Cortex of kidney (tissue), 1 donor: ENCODE measurements at places on chromosomes 2 and 18.

DNA sequence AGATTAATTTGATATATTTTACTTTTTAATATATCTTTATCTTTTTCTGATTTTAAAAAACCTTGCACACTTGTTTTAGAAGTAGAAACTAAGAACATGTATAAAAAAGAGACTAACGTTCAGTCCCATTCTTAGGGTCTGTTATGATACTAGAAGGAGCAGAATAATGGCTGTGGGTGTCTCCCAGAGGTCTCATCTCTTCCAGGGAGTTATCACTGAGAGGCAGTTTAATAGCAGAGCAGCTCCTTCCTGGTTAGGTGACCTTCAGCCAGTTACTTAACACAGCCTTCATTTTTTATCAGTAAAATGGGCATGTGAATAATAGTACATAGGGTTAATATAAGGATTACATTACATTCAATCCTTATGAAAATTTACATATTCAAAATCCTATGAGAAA lies 40.6 kb downstream of the FBXO48 start:
- no peak for DNase-seq

GRCh38 chr2:98917031-98917471 lies 19.0 kb downstream of the CRACDL start:
- no peak for DNase-seq

GRCh38 chr2:178909507-178909906 lies 102.3 kb upstream of the TTN start:
- DNase-seq = no peak

- no peak for DNase-seq
Observed at GRCh38 chr18:79410171-79410641, 14.5 kb downstream of the NFATC1 start.

GRCh38 chr18:24262087-24262486 lies 123.2 kb downstream of the CABYR start:
- DNase-seq = no peak

- DNase-seq = no peak
Observed at GRCh38 chr18:6331872-6332271, 82.8 kb downstream of the L3MBTL4 start.

DNA sequence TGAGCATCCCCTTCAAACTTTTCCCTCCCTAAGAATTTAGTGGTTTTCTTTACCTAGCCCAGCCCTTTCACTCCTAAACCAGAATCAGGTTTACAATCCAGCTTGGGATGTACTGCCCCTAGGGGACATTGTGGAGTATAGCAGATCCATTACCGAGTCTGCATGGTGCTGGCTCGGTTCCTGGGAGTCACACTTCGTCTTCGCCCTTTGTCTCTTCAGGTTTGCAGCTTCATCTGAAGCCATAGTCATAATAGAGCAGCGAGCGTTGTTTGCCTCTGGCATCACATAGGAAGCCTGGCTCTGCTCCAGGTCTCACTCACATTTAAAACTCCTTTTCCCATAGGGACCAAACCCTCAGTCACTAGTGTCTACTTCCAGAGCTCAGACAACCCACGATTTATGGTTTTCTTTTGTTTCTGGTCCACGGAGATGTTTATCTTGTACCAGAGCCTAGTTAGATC lies 16.8 kb upstream of the LYPD6 start:
- DNase-seq = no peak

DNA sequence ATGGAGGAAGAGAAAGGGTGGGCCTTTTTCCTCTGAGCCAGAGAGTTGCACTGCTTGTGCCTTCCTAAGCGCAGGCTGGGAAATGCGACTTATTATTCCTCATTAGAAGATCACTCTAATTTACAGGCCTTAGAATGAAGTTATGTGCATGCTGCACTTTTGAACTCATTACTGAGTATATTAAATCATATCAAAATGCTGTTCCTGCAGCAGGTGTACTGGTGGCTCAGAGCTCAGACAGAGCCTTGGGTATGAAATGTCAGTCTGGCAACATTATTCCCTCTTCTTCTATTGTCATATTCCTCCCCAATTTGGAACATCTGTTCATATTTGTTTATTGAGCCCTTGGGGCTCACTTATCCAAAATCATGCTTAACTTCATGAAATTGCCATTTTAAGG lies 85.5 kb downstream of the ADCYAP1 start:
- DNase-seq = no peak

- DNase-seq = no peak
Observed at GRCh38 chr2:55123851-55124269, 73.6 kb upstream of the RTN4 start.

GRCh38 chr2:18795906-18796305 lies 206.5 kb upstream of the NT5C1B start:
- DNase-seq = no peak
